KBM-7 (cell line): ENCODE measurements at places on chromosomes 13 and 19.

GRCh38 chr19:48950159-48950558 is 4.5 kb upstream of the BAX start:
- no peak for DNase-seq

DNA sequence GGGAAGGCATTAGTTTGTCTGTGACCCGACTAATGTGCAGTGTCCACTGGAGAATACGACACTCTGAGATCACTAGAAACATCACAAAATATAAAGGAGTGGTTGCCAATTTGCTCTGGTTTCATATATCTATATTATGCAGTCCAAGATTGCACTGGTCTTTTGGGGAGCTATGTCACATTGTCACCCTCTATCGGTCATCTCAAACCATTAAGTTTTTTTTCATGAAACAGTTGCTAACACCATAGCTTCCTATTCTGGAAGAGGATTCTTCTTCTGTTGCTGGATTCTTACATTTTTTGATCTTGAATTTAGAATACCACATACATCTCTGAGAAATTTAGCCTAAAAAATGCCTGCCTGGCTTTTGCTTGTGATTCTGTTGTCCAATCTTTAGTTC is 168.6 kb downstream of the LACC1 start:
- DNase-seq, result no peak

DNA sequence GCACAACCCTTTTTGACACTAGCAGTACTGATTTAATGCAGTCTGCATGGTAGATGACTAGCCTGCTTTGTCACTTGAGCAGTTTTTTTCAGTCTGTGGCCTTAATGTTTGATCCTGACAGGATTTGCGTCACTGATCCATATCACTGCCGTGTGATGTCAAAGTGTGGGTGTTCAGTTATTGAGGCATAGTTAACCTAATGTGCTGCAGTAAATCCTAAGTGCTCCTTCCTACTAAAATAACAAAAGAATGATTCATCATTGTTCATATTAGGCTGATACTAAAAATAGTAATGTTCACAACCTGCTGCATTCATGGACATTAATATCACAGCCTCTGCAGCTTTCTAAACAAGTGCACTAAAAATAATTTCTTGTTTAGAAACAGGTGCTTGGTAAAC is 121.9 kb upstream of the MLNR start:
- DNase-seq, result no peak

DNA sequence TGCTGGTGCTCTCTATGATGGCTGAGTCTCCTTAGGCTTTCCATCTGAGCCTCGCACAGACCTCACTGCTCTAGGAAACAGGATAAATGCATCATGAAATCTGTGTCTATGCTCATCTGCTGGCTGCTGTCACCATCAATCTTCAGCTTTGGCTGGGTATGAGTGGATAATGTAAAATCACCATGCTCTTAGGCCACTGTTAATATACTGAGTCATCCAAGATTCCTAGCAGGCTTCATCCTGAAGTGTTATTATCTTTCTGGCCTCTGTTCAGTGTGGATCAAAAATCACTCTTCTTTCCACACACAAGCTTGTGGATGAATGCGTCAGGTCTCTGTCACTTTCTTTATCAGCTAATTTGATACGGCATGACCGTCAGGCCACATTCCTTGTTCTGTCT is 317.4 kb downstream of the NALCN start:
- DNase-seq, result no peak

- no peak for DNase-seq
These were observed 63.4 kb downstream of the SMARCA4 start for GRCh38 chr19:11024259-11024658.

- no peak for DNase-seq
These were observed 1.9 kb downstream of the KCTD12 start for GRCh38 chr13:76884186-76884906.

- DNase-seq, result no peak
These were observed 30.1 kb downstream of the ZNF557 start for GRCh38 chr19:7099597-7099921.

- DNase-seq, result peak; percentile 71
These were observed at the start of gene PTPRS for GRCh38 chr19:5340637-5341447. PTPRS (minus strand) TSS chr19:5340812; CDS start chr19:5286140, 54,672 bp downstream.

DNA sequence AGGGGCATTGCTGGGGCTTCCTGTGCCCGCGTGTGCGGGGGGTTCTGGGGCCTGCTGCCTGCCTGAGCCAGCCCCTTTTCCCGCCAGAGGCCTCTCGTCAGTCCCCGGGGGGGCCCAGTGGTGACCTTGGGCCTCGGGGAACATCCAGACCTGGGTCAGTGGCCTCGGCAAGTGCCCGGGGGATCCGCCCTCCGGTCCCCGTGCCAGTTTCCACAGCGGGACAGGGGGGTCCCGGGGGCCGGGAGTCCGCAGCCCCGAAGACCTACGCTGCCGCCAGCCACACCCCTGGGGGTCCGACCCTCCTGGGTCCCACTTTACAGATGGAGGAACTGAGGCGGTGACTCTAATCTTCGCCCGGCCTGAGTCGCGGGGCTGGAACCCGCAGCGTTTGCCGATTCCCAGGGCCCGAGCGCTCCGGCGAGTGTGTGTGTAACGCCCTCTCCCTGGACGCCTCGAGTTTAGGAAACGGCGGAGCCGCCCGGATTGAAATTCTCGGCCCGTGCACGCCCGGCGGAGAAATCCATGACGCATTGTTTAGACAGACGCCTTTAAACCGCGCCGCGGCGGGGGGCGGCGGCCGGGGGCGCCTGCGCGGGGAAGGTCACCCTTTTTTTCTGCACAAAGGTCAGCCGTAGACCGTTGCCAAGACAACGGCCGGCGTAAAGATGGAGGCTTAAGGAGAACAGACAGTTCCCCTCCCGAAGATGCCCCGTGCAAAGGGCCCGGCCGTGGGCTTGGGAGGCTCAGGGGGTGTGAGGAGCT is 39.3 kb downstream of the EFNA2 start:
- peak; percentile 12 for DNase-seq

DNA sequence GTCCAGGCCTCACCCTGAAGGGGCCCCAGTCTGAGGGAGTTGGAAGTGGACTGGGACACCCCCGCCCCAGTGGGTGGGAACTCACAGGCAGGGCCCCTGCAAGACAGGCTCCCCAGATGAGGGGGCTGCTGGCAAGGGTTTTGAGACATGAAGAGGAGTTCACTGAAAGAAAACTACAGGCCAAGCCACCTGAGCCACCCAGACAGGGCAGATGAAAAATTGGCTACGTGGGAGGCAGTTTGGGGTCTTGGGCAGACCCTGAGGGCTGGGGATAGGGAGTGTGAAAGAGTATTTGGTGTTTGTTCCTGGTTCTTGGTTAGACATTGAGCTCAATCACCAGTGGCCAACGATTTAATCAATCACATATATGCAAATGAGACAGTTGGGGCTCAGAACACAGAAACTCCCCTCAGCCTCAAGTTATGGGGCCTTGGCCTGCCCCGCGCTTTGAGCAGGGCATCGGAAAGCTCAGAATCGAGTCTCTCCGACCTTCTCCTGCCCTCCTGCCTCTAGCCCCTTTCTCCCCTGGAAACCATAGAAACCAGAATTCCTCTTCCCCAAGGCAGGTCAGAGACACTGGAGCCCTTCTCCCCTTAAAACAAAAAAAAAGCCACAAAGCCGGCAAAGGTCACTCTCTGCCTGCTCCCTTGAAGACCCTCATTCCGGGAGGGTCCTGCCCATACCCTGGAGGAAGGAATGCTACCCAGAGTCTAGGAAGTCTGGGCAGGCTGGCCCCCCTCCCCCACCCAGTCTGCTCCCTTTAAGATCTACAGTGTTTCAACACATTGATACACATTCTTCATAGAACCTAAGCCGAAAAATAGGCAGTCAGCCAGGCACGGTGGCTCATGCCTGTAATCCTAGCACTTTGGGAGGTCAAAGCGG is 1.3 kb upstream of the ISYNA1 start:
- no peak for DNase-seq

- DNase-seq, result no peak
These were observed 67.4 kb upstream of the UBAC2 start for GRCh38 chr13:99133230-99133629.

- no peak for DNase-seq
These were observed 265.0 kb downstream of the FGF14 start for GRCh38 chr13:102136735-102137296.

GRCh38 chr13:60494296-60494695 is 97.3 kb downstream of the TDRD3 start:
- DNase-seq, result no peak

DNA sequence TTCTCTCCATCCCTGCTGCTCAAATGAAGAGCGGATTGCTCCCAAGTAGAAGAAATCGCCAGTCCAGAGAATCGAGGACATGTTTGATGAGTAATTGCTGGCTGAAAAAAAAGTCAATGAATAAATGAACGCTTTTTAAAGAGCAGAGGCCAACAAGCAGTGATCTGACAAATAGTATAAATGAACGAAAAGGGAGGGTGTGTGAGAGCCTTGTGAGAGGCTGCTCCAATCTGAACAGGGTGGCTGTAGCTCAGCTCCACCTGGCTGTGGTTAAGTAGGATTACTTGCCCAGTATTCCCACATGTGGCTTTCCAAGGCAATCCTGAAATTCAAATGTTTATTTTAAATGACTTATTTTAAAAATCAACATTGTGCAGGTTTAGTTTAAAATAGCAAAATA is 117.1 kb downstream of the TSHZ3 start:
- DNase-seq, result no peak

GRCh38 chr13:26653310-26653709 is 95.8 kb downstream of the WASF3 start:
- no peak for DNase-seq

DNA sequence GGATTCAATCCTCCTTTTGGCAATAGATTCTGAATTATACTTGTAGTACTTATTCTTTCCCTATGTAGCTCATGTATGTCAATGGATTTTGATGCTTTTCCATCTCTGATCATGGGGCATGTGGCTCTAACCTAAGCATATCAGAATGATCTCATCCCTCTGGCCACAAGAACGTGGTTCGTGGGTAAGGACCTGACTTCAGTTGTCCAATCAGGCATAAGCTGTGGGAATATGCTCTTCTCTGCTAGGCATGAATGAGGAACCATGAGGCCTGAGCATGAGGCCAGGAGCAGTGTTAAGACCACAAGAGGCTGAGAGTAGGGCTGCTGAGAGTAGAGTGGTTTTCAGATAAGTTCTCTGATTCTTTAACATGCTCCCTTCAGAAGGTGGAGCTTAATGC is 292.4 kb upstream of the TSHZ3 start:
- DNase-seq, result no peak

DNA sequence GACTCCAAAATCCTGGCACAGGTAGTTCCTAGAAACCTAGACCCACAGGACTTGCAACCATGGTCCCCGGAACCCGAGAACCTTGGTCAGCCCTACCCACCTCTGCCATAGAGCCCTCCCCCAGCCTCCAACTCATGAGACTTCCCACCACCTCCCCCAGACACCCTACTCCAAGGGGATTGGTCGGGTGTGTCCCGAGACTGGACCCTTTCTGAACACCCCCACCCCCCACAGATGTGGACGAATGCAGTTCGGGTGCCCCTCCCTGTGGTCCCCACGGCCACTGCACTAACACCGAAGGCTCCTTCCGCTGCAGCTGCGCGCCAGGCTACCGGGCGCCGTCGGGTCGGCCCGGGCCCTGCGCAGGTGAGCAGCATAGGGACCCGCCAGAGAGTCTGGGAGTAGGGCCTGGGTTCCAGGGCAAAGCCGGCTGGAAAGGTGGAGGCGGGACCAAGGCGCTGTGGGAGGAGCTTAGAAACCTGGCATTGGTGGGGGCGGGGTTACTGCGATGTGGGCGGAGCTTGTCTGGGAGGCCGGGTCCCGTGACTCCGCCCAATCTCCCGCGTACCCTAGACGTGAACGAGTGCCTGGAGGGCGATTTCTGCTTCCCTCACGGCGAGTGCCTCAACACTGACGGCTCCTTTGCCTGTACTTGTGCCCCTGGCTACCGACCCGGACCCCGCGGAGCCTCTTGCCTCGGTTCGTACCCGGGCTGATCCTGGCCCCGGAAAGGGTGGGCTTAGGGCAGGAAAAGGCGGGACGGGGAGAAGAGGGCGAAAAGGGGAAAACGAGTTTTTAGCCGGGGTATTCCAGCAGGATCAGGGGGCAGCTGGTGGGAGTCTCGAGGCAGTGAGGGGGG is 11.9 kb downstream of the LTBP4 start:
- no peak for DNase-seq

DNA sequence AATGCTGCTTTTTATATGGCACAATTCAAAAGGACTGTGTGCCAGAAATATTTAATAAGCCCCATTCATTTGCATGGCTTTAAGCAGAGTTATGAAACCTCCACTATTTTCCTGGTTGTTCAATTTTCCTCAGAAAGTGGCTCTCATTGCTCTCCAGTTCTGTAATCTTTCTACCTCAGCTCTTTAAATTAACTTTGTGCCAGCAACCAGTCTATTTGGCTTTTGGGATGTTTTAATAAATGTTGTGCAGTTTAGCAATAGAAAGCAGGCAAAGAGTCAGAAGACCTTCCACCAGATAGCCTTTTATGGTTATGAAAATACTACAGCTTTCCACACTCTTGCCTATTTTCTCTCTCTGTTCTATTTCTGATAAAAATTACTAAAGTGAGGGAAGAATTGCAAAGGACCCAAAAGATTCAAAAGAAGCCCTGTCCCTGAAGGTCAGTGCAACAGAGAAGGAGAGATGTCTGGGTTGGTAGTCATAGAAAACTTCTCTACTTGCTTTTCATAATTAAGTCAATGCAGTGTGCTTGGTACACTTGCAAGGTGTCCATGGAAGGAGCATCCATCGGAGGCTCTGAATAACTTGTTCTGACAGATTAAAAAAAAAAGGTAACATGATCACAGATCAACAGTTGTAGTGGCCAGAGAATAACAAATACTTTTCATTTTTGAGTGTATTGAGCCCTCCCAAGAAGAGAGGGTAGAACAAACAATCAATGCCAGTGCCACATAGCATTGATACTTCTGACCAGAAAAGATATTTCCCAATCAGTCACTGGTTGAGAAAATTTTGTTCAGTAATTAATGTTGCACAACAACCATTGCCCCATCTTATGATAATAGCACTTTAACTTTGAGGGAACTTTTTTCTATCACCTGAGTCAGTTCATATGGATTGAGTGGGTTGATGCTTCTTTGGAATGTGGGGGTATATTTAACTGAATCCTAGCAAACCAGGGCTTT is 48.4 kb upstream of the SPRY2 start:
- no peak for DNase-seq

GRCh38 chr13:42328672-42329071 is 56.7 kb downstream of the AKAP11 start:
- peak; percentile 34 for DNase-seq

GRCh38 chr19:45163751-45164460 is 3.1 kb upstream of the NKPD1 start:
- DNase-seq, result no peak

GRCh38 chr13:45943120-45943519 is 91.6 kb upstream of the SIAH3 start:
- no peak for DNase-seq

GRCh38 chr13:109764470-109765291 is 21.7 kb downstream of the IRS2 start:
- peak; percentile 43 for DNase-seq

DNA sequence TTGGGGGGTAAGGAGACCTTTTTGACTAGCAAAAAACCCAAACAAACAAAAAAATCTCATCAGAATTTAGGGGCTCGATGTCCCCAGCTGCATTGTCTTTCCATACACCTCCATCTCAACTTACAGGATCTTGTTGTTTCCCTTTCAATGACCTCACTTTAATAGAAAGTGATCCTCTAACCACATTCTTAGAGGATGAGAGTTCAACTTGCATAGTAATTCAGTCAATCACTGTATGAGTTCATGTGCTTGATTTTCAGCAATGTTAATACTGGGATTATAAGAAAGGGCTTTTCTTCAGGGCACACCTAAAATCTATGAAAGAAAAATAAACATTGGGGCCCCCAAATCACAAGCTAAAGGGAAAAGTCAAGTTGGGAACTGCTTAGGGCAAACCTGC is 1512.0 kb downstream of the SLITRK1 start:
- no peak for DNase-seq
